ENCODE measurements at places on chromosomes 7 and 10.

- DNase-seq = peak; percentile 91
Measured at GRCh38 chr7:98733036-98733435, 116.0 kb downstream of the NPTX2 start.

- DNase-seq = peak; percentile 57
Measured at GRCh38 chr7:34165927-34166550, 260.7 kb downstream of the BMPER start.

DNA sequence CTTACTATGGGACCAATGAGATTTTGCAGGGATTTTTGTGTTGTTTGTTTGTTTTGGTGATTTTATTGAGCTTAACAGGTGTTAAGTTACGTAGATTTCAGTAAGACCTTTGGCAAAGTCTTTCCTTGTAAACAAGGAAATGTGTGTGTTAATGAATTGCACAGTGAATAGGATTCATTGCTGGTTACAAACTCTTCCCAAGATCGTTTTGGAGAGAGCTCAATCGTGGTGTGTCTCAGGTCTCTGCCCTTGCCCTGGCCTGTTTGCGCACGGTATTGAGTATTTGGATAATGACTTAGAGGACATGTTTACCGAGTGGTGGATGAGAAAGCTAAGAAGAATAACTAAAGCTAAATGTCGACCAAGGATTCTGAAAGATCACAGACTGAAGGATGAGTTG, 41.9 kb downstream of the PRPF18 start:
- DNase-seq = no peak

DNA sequence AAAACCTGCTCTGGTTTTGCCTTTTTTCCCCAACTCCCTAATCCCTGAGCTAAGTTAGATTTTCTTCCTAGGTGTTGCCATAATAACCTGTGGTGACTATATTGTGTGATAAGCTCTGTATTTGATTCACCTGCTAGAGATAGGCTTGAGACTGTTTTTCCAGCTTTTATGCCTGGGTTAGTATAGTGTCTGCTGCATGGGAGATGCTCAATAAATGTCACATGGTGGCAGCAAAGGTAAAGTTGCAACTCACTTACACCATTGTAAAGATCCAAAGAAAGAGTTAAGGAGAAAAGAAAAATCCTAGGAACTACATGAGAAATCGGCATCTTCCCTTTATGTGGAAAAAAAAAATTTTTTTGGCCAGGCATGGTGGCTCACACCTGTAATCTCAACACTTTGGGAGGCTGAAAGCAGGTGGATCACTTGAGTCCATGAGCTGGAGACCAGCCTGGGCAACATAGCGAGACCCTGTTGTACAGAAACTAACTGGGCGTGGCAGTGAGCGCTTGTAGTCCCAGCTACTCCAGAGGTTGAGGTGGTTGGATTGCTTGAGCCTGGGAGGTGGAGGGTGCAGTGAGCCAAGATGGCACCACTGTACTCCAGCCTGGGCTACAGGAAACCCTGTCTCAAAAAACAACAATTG, 3.7 kb downstream of the CCNJ start:
- DNase-seq = peak; percentile 16

- DNase-seq = peak; percentile 43
Measured at GRCh38 chr10:1047937-1048336, 982 bp downstream of the IDI1 start.

Measured in mesendoderm (in vitro differentiated cells).